Left renal pelvis (tissue), 4 donors: ENCODE measurements at places on chromosomes 4 and X. TPM values are rescaled to one million over a fixed set of nuclear protein-coding genes. Genes with fewer than 3 reads are reported as not detected.

GRCh38 chr4:154314248-154314647, 177.4 kb downstream of the DCHS2 start:
- peak; percentile 8 for DNase-seq

DNA sequence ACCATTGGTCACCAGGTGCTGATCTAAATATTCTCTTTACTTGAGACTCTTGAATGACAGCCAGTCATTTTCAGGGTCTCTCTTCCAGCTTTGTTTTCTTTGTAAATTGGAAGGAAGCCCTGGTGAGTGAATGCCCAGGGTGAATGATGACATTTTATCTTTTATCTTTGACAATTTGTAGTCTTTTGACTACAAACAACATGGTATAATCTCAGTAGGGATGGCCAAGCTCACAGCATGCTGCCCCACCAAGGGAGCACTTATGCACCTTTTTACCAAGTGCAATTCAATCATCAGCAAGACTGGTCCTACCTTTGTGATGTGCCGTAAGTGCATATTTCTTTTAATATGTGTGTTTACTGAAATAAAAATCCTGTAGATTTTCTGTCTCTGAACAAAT, 5.7 kb downstream of the AFM start:
- DNase-seq: no peak

DNA sequence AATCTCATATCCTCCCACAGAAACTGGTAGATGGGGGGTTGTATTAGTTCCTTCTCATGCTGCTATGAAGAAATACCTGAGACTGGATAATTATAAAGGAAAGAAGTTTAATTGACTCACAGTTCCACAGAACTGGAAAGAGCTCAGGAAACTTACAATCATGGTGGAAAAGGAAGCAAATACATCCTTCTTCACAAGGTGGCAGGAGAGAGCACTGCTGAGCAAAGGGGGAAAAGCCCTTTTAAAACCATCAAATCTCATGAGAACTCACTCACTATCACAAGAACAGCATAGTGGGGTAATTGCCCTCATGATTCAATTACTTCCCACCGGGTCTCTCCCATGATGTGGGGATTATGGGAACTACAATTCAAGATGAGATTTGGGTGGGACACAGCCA, 250.5 kb upstream of the GPRIN3 start:
- DNase-seq: no peak

DNA sequence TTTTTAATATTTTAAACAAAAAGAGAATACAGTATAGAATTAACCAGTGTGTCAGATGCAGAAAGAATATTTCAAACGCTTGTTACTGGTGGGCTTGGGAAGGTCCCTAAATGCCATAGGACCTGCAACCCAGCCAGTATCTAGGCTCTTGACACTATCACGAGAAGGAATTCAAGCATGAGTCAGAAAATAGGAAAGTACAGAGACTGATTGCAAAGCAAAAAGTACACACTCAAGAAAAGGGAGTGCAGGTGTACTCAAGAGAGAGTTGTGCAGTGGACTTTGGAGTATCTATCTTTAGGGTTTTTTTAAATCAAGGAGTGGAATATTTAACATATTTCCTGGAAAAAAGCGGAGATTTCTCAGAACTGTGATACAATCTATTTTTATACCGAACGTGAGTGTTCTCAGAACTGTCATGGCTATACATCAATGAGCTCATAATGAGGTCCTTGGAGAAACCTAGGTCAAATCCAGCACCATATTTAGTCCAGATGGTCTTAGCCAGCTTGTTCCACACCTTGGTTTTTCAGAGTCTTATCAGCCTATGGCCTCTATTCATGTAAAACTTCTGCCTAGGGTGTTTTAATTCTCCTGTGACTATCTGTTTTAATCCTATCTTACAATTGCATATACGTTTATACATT, 291.8 kb upstream of the FAT4 start:
- no peak for DNase-seq

- no peak for DNase-seq
These were observed 114.9 kb downstream of the EFHC2 start for GRCh38 chrX:44228621-44229020.

GRCh38 chr4:81724925-81725329, 253.2 kb upstream of the RASGEF1B start:
- no peak for DNase-seq

DNA sequence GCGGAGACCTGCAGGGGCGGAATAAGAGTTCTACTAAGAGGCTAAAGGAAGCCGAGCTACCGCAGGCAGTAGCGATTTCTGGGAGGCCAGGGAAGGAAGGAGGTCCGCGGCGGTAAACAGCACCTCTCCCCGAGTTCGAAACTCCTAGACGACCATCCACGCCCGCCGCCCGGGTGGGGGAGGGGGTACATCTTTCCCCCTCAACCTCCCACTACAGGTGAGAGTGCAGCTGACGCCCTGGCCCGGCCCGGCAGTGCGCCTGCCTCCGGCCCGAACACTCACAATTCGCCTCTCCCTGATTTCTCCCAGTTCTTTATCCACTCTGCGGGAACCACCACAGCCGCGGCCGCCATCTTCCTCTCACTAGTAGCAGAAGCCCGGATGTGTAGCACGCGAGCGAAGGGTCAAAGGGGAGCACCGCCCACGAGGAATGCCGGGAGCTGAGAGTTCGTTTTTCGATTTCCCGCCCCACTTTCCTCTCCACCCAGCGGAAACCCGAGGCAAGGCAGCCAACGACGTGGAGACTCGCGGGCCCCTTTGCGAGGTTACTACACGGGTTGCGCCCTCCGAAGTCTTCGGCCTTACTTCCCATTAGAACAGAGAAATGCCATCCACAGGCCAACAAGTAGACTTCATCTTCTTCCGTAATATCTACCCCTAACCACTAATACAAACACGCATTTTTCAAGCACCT, at the start of gene THOC2:
TSS of gene THOC2 (minus strand) at position 383 of the 694 bp plus-strand sequence. CDS start at position 353, 30 bp downstream.
- peak; percentile 61 for DNase-seq

GRCh38 chr4:86307432-86307831, 52.4 kb downstream of the MAPK10 start:
- no peak for DNase-seq

- DNase-seq: no peak
These were observed 75.3 kb downstream of the HMGB2 start for GRCh38 chr4:173258866-173259265.

Gene NDST3
- 4.0 TPM for polyA plus RNA-seq

Gene RHOXF2B
- polyA plus RNA-seq: not detected

Gene PFKFB1
- polyA plus RNA-seq: 0.33 TPM
